ENCODE measurements at places on chromosomes 5 and 9. TPM values are rescaled to one million over a fixed set of nuclear protein-coding genes. Genes with fewer than 3 reads are reported as not detected.
A peak's percentile ranks its signal among the peaks of the same experiment; 100 is the strongest.

- peak; percentile 82 for DNase-seq
These were observed 39.7 kb downstream of the EXD3 start for GRCh38 chr9:137383081-137383783.

GRCh38 chr9:4246969-4247368 lies 52.9 kb downstream of the GLIS3 start:
- DNase-seq, result no peak

PCDHA5 gene
- not detected for polyA plus RNA-seq

STPG3 gene
- not detected for polyA plus RNA-seq

DNA sequence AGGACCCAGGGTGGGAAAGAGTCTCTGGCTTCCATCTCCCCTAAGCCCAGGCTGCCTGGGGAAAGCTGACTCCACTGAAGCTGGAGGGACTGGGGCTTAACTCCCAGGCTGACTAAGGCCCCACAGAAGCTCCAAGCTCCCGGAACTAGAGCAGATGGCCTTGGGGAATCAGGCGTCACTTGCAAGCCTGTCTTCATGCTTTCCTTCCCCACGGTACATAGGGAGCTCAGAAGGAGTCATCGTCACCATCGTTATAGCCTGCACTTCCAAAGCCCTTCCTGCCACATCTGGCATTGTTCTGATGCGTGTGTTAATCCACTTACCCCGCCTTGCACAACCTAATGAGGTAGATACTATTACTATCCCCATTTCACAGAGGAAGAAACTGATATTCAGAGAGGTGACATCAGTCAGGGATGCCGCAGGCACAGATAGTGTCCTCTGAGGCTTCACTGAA lies 11.5 kb downstream of the AQP3 start:
- DNase-seq, result no peak

DNA sequence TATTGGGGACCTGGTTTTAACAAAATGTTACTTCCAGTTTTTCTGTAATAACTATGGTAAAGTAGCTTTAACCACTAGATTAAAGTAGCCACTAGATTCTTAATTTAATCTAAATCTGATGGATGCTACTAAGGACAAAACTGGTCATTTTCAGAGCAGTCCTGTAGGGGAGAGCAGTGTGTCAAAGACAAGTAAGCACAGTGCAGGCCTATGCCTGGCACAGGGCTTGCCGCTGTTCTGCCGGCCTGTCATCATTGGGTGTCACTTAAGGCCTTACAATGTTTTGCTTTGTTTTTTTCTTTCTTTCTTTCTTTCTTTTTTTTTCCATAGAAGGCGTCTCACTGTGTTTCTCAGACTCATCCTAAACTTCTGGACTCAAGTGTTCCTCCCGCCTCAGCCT lies 53.0 kb upstream of the NXNL2 start:
- no peak for DNase-seq

C5orf52 gene
- polyA plus RNA-seq, result not detected

DNA sequence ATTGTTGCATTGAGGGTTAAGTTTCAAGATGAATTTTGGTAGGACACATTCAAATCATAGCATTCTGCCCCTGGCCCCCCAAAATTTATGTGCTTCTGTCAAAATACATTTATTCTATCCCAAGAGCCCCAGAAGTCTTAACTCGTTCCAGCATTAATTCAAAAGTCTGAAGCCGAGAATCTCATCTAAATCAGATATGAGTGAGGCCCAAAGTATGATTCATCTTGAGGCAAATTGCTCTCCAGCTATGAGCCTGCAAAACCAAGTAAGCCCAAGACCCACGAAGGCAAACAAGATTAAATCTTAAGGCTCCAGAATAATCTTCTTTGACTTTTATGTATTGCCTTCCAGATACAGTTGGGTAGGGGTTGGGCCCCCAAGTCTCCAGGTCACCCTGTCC lies 19.2 kb downstream of the TNPO1 start:
- DNase-seq, result no peak

- DNase-seq, result no peak
These were observed 102.6 kb downstream of the MVB12B start for GRCh38 chr9:126429190-126429589.

PPP2R2B gene
- not detected for polyA plus RNA-seq

GRCh38 chr5:132457371-132458225 lies 33.0 kb downstream of the IRF1 start:
- no peak for DNase-seq

GRCh38 chr5:143182901-143183820 lies 220.3 kb downstream of the NR3C1 start:
- DNase-seq, result no peak

DNA sequence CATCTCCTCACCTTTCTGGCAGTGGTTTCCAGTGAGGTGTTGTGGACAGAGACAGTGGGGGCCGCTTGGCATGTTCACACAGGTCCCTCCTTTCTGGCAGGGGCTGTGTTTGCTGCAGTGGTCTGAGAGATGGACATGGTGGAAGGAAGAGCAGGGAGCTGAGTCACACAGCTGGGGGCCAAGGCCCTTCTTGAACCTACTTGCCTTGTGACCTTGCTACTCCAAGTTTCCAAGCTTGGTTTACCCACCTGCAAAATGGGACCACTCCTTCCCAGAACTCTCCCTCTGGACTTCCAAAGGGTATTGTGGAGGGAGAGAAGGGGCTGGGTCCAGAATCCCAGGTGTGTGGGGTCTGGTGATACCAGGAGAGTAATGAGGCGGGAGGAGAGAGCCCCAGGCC lies 4.1 kb downstream of the F12 start:
- DNase-seq, result no peak

DNA sequence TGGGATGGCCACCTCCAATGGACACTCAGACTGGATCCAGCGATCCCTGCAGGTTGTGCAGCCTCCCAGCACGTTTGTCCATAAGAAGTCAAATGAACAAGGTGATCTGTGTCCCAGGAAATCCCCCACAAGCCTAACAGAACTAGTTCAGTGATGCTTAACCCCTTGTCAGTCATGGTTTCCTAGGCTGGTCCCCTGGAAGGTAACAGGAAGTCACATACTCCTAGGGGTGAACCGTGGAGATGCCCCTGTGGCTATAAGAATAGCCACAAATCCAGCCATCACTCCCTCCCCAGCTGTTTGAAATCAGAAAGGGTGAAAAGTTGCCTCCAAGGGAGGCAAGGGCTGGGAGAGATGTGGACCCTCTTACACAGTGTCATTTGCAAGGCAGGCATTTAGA lies 22.5 kb downstream of the PAX5 start:
- no peak for DNase-seq

DNA sequence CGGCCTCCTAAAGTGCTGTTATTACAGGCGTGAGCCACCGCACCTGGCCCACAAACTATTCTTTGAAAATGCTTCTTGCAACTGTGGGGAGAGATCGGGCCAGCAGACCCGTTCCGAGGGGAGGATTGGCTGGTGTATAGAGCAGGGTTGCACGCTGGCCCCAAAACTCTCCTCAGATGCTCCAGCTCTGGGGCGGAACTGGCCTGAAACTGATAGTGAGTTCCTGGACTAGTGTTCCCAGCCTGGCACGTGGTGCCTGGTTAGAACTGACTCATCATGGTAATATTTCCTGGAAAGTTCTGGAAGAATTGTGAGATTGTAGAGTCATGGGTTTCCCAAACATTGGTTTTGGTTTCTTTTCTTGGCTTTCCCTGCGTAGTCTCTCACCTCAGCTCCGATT lies 120.5 kb downstream of the FBXL7 start:
- no peak for DNase-seq

TGFBI gene
- not detected for polyA plus RNA-seq

GRCh38 chr9:4748612-4749011 lies 7.6 kb upstream of the AK3 start:
- peak; percentile 16 for DNase-seq

MZB1 gene
- polyA plus RNA-seq, result not detected

All from K562 (cell line).